ENCODE measurements at places on chromosomes 16 and 17.

- DNase-seq, result peak; percentile 43
These were observed 690 bp downstream of the NDE1 start for GRCh38 chr16:15650698-15651171.

GRCh38 chr17:22492331-22492730 lies 800.0 kb downstream of the KCNJ18 start:
- DNase-seq, result no peak

- no peak for DNase-seq
These were observed 17.1 kb downstream of the SGCA start for GRCh38 chr17:50182783-50183420.

- no peak for DNase-seq
These were observed 80.4 kb upstream of the DNAJA2 start for GRCh38 chr16:47053895-47054294.

GRCh38 chr17:44733753-44734152 lies 25.0 kb upstream of the ADAM11 start:
- no peak for DNase-seq

GRCh38 chr16:19715566-19715965 lies 2.5 kb downstream of the KNOP1 start:
- DNase-seq, result no peak

GRCh38 chr17:76281573-76282371 lies 16.6 kb downstream of the UBALD2 start:
- DNase-seq, result no peak

GRCh38 chr16:84404936-84405639 lies 36.8 kb downstream of the ATP2C2 start:
- DNase-seq, result no peak

- no peak for DNase-seq
These were observed 7.6 kb downstream of the CBX8 start for GRCh38 chr17:79788989-79789942.

DNA sequence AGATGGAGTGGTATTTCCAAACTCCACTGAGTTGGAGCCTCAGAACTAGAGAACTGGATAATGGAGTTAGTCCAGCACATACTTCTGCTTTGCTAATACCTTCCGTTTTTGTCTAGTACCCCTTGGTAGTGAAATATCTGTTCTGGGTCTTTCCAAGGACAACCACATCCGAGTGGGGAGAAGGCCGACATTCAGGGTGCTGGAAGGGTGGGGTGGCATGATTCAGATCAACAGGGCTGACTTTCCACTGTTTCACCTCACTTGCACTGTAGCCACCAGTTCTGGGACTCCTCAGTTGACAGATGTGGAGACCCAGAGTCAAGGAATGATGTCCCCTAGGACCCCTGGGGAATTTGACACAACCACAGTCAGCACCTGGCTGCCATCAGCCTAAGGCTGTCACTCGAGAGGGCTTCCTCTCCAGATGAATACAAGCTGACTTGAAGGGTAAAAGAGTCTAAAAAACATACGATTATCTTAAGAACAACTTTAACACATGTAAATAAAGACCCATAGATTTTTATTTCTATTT lies 84.8 kb upstream of the HNF1B start:
- DNase-seq, result peak; percentile 64

Data from GM06990 (cell line).